ENCODE measurements at places on chromosomes 12 and 14.

DNA sequence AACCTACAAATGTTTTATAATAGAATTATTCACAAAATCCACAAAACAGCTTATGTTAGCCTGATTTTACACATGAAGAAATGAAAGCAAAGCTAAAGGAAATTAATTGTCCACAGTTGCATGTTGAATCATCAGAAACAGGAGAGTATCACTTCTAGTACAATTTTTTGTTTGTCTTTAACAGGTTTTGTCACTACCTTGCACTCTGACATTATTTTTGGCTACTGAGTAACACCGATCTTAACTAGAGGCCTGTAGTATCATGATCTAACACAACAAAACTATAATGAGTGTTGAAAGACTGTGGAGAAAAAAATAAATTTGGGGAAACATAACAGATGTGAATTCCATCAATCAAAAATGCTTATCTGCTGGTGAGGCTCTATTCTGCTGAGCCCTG, 60.1 kb downstream of the TAOK3 start:
- DNase-seq, result no peak

- peak; percentile 69 for DNase-seq
Observed at GRCh38 chr14:95515596-95516552, 576 bp downstream of the SYNE3 start.

DNA sequence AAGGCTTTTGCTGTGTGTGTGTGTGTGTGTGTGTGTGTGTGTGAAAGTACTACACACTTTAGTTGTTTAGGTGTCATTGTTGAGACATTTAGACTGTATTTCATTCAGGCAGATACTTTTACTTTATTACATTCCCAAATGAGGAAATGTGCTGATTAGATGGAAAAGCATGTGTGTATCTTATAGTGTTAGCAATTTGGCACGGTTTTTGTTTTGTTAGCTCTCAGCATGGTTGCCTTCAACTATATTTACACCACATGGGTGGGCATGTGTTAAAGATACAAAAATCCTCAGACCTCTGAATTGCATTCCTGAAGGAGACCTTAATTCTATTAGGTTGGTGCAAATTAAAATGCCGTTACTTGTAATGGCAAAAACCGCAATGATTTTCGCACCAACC, 879.5 kb downstream of the DIO2 start:
- no peak for DNase-seq

GRCh38 chr14:23578560-23579310, at the start of gene JPH4:
Gene JPH4, minus strand, starts transcription at chr14:23578790. Its CDS starts 1,337 bp downstream, at chr14:23577453.
- DNase-seq, result no peak

DNA sequence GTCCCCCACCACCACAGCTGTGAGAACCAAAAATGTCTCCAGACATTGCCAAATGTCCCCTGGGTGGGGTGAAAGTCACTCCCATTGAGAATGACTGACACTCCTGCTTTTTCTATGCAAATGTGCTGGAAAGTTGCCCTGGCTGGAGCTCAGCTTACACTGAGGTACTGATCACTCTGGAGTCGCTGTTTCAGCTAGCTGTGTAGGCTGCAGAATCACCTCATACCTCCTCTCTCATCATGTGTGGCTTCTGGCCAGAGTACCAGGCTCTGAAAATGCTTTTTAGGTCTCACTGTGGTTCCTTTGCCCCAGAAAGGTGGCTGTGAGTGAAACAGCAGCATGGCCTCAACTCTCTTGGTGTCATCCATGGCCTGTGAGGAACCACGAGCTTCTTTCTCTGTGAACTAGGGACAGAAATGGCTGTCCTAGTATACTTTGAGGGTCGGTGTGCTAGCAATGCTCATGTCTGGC, 414.4 kb downstream of the DPF3 start:
- no peak for DNase-seq

- DNase-seq, result peak; percentile 17
Observed at GRCh38 chr12:54658306-54659264, 10.4 kb upstream of the DCD start.

GRCh38 chr14:105489542-105490266, 1.3 kb upstream of the TEDC1 start:
- DNase-seq, result peak; percentile 93

GRCh38 chr12:105912882-105913678, 225.7 kb downstream of the NUAK1 start:
- no peak for DNase-seq

DNA sequence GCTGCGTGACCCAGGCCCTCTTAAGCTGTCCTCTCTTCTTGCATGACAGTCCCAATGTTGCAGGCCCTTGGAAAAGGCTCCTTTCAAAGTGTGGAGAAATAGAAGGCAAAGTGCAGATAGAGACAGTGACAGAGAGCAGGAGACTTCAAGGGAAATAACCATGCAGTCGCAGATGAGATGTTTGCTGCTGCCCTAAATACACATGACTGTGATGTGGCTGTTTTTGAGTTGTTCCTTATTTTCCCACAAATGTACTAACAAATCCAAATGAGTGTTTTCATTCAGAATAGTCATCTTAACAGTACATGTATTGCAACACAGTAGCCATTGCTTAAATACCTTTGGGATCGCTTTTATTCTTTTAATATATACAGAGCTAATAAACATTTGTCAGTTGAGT, 101.6 kb downstream of the SLC15A5 start:
- DNase-seq, result no peak

DNA sequence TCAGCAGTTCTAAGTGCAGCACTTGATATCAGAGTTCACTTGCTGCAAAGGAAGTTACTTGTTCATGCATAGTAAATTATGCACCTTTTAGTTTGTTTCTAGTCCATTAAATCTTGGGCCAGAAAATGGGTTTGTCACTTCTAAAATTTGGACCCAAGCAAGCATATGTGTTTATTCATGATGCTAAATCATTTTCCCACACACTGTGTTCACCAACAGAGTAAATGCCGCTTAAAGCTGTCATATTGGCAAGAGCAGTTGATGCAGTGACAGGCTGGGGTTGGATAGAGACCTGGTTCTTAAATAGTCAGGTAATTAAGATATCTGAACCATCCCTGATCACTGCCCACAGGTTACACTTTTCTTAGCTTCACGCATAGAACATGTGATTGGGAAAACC, 409.7 kb downstream of the EGLN3 start:
- DNase-seq, result no peak

DNA sequence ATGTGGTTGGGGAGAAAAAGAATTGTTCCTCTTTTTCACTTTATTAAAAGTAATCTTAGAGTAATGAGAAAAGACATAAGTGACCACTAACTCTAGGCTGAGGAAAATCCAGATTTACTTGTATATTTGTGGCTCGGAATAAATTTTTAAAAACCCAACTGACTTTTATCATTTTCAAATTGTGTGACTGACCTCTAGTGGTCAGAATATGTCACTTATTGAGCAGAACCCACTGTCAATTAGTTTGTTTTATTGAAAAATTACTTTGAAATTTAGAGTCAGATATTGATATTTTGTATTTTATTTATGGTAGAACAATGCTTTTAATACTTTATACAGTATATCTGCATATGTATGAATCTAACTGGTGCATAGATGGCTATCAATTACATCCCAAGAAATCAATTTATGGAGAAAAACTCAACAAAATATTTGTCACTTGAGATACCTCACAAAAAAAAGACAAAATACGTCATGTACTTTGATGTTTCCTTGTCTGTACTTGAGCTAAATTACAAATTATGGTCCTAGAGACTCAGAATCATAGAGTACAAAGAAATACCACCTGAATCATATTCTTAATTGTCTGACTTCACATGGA, 229.4 kb downstream of the CNTN1 start:
- no peak for DNase-seq

GRCh38 chr12:47995981-47996401, 8.3 kb downstream of the COL2A1 start:
- DNase-seq, result peak; percentile 90

- DNase-seq, result no peak
Observed at GRCh38 chr12:104990950-104991349, 4.8 kb downstream of the NOPCHAP1 start.

DNA sequence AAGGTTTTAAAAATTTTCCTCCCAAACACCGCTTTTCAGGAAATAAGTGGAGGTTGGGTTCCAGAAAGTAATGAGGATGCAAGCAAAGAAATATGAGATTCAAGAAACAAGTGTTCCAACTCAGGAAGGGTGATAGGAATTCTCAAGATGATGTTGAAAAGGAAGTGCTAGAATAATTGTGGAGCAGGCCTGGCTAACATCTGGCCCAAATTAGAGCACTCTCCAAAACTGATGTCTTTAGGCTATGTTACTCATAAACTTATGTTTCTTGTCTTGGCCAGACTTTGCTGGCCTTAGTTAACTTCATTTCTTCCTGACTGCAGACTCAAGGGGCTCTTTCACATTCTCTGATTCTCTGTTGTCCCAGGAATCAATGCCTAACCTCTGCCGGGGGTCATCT, 116.3 kb downstream of the TMTC3 start:
- no peak for DNase-seq

DNA sequence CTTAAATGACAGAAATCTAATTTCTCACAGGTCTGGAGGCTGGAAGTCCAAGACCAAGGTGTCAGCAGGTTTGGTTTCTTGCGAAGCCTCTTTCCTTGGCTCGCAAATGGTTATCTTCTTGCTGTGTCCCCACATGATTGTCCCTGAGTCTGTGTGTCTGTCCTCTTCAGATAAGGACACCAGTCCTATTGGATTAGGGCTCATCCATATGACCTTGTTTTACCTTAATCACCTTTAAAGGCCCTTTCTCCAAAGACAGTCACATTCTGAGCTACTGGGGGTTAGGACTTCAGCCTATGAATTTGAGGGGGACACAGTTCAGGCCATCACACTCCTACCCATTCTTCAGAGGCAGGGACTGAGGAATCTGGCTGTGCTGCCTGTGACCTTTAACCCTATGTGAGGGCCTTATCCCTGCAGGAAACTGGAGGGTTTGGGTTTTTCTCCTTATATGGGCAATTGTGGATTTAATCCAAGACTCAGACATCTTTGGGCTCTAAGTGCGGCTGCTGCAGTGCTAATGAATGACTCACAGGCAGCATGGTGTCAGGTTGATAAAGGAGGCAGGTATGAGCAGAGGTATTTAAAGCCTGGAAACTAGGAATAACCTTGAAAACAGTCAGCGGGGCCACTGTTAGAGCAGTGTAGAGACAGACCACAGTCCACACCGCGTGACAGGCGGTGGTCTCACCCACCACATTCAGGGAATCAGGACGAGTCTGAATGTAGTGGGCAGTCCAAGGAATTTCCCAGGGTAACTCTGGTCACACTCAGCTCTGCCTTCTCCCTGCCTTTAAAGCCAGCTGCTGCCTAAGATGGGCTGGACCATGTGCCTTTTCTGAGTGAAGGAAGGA, 10.2 kb downstream of the TPCN1 start:
- no peak for DNase-seq

All from umbilical cord (tissue), 2 donors.